Activated CD8-positive, alpha-beta T cell treated with anti-CD3 and anti-CD28 coated beads, Interleukin-2, amount 10 ng/mL, durations not matched to agents 7 days and 5 days (primary cell): ENCODE measurements at places on chromosomes 11 and 22.

GRCh38 chr11:19196432-19196831, 5.4 kb downstream of the CSRP3 start:
- H3K36me3 ChIP-seq, result no peaks in the 10 kb centered on the region
- H3K27ac ChIP-seq, result no peak overlapping the region
- no peak for DNase-seq
- no peaks in the 10 kb centered on the region for H3K4me1 ChIP-seq
- H3K4me3 ChIP-seq, result no peak overlapping the region

- H3K4me3 ChIP-seq, result no peak overlapping the region
- H3K4me1 ChIP-seq, result no peaks in the 10 kb centered on the region
- DNase-seq, result no peak
- no peak overlapping the region for H3K27ac ChIP-seq
- no peaks in the 10 kb centered on the region for H3K36me3 ChIP-seq
- H3K27me3 ChIP-seq, result no peaks in the 10 kb centered on the region
These were observed 236.3 kb downstream of the KIRREL3 start for GRCh38 chr11:126764231-126764630.

DNA sequence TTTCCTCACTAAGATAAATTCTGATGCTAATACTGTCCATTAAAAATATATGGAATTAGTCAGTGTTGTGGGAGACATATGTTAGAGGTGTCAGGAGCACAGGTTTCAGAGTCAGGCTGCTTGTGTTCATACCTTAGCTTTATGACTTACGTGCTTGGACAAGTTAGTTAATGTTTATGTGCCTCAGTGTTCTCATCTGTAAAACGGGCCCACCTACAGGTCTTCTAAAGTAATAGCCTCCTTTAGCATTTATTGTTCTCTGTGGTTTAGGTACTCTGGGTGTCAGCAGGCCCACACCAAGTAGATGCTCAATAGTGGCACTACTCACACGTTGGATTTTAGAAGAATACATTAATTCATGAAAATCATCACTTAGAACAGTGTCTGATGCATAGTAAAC, 308.7 kb upstream of the ZC3H12C start:
- H3K4me1 ChIP-seq, result no peaks in the 10 kb centered on the region
- H3K27ac ChIP-seq, result no peak overlapping the region
- H3K36me3 ChIP-seq, result no peaks in the 10 kb centered on the region

DNA sequence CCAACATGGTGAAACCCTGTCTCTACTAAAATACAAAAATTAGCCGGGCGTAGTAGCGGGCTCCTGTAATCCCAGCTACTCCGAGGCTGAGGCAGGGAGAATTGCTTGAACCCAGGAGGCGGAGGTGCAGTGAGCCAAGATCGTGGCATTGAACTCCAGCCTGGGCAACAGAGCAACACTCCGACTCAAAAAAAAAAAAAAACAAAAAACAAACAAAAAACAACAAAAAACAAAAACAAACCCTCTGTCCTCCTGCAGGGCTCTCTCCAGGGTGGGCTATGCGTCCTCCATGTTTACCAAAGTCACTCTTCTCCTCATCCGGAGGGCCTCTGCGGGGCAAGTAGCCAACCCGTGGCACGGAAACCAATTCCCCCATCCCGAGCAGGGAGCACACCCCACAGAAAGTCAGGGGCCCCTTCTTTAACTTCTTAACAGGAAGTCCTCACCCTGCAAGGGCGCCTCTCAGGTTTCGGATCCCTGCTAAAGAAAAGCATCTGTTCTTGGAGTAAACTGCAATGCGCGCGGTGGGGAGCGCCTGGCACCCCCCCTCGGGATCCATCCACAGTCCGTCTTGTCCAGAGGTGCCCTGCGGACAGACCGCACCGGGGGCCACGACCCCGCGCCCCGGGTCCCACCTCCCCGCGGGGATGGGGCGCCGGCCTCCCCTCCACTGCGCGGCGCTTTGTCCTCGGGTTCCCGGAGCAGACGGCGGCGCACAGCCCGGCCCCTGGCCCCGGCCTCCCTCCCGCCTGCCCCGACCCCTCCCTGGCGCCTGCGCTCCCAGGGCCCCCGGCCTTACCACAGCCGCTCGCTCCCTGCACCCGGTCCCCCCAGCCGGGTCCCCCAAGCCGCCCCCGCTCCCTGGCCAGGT, 712 bp downstream of the CERK start:
- peaks cover 30% of the 10 kb centered on the region for H3K36me3 ChIP-seq
- no peaks in the 10 kb centered on the region for H3K27me3 ChIP-seq
- peaks cover 44% of the 10 kb centered on the region for H3K4me1 ChIP-seq

DNA sequence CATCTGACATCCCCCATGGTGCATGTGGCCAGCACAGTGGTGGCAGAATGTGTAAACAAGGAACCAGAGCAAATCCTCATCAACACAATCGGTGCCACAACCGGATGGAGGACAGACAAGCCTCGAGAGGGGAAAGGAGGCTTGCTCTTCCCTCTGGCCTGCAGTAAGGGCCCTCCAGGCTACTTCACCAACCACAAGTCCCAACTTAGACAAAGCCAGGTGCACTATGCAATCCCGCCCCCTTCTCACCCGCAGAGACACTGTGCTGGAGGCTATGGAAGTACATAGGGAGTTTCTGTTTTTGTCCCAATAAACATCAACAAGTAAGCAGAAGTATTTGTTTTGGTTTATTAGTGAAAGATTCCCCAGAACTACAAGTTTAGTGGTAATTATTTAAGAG, 54.3 kb downstream of the SPATA19 start:
- H3K36me3 ChIP-seq, result no peaks in the 10 kb centered on the region
- DNase-seq, result no peak
- no peak overlapping the region for H3K27ac ChIP-seq
- no peak overlapping the region for H3K4me3 ChIP-seq

DNA sequence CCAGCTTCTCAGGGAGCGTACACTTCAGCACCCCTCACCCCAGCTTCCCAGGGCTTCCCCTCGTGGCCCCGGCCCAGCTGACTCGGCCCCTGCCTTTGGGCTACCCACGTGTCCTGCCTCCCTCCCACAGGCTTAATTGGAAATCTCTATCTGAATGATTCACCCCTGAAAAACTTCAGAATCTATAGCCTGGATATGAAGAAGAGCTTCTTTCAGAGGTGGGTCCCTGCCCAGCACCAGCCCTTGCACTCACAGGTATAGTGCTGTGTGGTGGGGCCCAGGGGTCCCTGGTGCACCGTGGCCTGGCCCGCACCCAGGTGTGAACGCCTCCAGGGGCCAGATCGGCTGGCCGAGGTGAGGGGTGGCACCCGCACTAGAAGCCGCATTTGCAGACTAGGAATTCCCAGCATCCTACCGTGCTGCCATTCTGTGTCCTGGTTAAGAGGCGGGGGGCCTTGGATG, 38.4 kb downstream of the B3GAT1 start:
- H3K36me3 ChIP-seq, result no peaks in the 10 kb centered on the region
- no peaks in the 10 kb centered on the region for H3K4me1 ChIP-seq

DNA sequence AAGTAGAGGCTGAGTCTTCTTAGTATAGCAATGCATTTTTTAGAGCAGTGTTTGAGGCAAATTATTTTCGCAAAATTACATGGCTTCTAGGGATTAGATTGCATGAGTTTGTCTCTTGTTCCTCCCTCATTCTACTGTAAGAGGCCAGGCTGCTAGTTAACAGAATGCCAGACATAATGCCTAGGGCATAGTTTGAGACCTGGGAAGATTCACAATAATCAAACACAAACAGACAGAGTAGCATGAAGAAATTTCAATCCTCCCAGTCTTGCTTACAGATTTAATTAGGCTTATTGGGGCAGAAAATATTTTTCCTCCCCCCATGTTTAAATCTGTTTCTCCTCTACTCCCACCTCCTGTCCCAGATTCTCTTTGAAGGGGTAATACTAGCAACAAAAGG, 48.3 kb downstream of the ARHGEF12 start:
- H3K4me3 ChIP-seq, result no peak overlapping the region
- H3K27me3 ChIP-seq, result peaks cover 31% of the 10 kb centered on the region
- DNase-seq, result no peak

GRCh38 chr22:39246217-39246616, 1.4 kb upstream of the PDGFB start:
- no peak for DNase-seq
- H3K27ac ChIP-seq, result no peak overlapping the region
- H3K36me3 ChIP-seq, result no peaks in the 10 kb centered on the region
- H3K4me3 ChIP-seq, result no peak overlapping the region
- H3K4me1 ChIP-seq, result peaks cover 19% of the 10 kb centered on the region
- H3K27me3 ChIP-seq, result peaks cover 52% of the 10 kb centered on the region

DNA sequence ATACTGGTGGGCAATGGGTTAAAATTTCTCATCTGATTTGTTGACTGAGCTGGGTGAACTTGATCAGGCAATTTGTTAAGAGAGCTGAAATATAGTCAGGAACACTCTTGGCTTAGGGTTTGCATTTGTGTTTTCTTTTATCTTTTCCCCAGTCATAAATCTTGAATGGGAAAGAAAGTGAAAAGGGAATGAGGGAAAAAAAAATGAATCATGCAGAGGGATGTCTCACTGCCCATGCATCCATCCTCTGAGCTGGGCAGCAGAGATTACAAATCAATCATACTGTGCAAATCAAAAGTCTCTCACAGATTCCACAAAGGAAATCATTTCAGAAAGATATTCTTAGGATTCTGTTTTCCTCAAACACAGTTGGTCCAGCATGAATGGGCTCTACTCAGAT, 174.2 kb upstream of the MPPED2 start:
- DNase-seq, result no peak
- H3K4me1 ChIP-seq, result no peaks in the 10 kb centered on the region
- H3K27me3 ChIP-seq, result no peaks in the 10 kb centered on the region
- no peak overlapping the region for H3K4me3 ChIP-seq

DNA sequence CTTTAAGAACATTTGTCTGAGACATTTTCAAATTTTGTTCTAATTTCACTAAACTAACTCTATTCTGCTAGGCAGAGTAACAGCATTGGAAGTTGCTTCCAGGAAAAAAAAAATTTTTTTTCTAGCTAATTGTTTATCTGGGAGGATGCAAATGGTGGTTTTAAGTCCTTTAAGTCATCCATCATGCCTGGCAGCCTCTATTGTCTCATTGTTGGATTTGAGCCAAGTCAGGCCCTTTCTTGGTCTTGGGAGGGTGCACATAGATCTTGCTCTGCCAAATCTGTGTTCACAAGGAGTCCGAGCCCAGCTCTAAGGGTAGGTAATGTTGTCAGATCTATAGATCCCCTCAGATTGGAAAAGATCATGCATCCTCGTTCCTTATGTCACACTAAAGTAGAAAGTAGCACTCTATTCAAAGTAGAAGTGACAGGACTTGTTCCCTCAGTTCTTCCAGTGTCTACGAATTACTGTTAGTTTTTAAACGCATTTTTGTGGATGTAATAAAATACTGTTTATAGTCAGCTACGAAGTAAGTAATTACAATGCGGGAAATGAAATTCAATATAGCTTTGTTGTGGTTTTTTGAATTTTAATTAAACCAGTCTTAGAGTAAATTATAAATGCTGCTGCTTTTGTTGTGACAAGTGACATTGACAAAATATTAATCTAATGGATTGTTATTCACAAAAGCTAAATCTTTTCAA, 166.0 kb upstream of the RASSF10 start:
- H3K4me3 ChIP-seq, result no peak overlapping the region
- peaks cover 14% of the 10 kb centered on the region for H3K4me1 ChIP-seq
- peaks cover 15% of the 10 kb centered on the region for H3K27me3 ChIP-seq
- no peak overlapping the region for H3K27ac ChIP-seq
- DNase-seq, result no peak

- no peak overlapping the region for H3K27ac ChIP-seq
- H3K36me3 ChIP-seq, result peaks cover 36% of the 10 kb centered on the region
- H3K4me1 ChIP-seq, result peaks cover 43% of the 10 kb centered on the region
- no peak for DNase-seq
- H3K4me3 ChIP-seq, result no peak overlapping the region
These were observed 131.9 kb upstream of the MTMR2 start for GRCh38 chr11:96055706-96056387.

- H3K4me3 ChIP-seq, result no peak overlapping the region
- H3K27ac ChIP-seq, result no peak overlapping the region
- H3K36me3 ChIP-seq, result peaks cover 9% of the 10 kb centered on the region
- DNase-seq, result no peak
- peaks cover 2% of the 10 kb centered on the region for H3K4me1 ChIP-seq
- H3K27me3 ChIP-seq, result no peaks in the 10 kb centered on the region
These were observed 34.1 kb downstream of the YPEL1 start for GRCh38 chr22:21701384-21701971.

- no peak overlapping the region for H3K4me3 ChIP-seq
- no peak for DNase-seq
- H3K27ac ChIP-seq, result no peak overlapping the region
- no peaks in the 10 kb centered on the region for H3K36me3 ChIP-seq
These were observed 979 bp downstream of the SMIM38 start for GRCh38 chr11:69156673-69157155.

DNA sequence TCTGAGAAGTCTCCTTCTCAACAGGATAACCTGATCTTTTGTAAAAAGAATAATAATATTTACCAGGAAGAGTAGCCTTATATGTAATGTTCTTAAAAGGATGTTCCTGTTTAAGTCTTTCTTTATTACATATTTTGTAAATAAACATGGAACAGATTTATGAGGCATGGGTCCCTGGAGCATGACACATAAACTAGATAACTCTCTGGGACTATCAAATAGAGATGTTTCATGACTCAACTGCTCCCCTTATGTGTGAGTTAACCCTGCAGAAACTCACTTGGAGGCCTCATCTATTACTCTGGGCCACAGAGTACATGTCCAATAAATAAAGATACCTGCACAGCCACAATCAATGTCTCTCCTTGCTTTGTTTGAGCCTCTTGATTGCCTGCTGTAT, 64.6 kb downstream of the GDPD4 start:
- no peak overlapping the region for H3K27ac ChIP-seq
- DNase-seq, result no peak
- H3K4me3 ChIP-seq, result no peak overlapping the region
- no peaks in the 10 kb centered on the region for H3K4me1 ChIP-seq
- no peaks in the 10 kb centered on the region for H3K36me3 ChIP-seq

DNA sequence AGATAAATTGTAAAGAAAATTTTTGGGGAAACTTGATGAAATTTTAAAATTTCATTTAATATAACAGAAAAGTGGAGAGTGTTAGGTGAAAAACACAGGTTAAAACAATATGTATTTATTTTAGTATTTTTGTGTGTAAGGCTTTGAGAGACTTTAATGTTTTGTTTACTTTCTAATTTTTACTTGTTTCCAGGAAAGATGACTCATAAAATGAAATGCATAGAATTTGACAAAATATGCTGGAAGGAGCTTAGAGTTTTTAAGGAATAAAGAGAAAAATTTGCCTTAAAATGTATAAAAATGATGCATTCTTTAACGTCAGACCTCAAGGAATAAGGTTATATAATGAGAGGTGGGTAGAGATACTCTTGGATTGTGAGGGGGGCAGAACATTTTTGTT, 1205.1 kb upstream of the CNTN5 start:
- no peak overlapping the region for H3K27ac ChIP-seq
- DNase-seq, result no peak
- H3K27me3 ChIP-seq, result no peaks in the 10 kb centered on the region
- no peak overlapping the region for H3K4me3 ChIP-seq
- H3K4me1 ChIP-seq, result no peaks in the 10 kb centered on the region

DNA sequence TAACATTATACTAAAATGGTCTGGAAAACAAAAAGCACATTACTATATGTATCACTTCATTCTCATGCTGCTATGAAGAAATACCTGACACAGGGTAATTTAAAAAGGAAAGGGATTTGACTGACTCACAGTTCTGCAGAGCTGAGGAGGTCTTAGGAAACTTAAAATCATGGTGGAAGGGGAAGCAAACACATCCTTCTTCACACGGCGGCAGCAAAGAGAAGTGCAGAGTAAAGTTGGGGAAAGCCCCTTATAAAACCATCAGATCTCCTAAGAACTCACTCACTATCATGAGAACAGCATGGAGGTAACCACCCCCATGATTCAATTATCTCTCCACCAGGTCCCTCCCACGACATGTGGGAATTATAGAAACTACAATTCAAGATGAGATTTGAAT, 60.0 kb downstream of the FAM181B start:
- H3K36me3 ChIP-seq, result no peaks in the 10 kb centered on the region
- H3K27ac ChIP-seq, result no peak overlapping the region
- H3K4me1 ChIP-seq, result no peaks in the 10 kb centered on the region
- DNase-seq, result no peak
- peaks cover 1% of the 10 kb centered on the region for H3K27me3 ChIP-seq
